ENCODE measurements at places on chromosomes 11 and 22. TPM values are rescaled to one million over a fixed set of nuclear protein-coding genes. Genes with fewer than 3 reads are reported as not detected.

- no peak for DNase-seq
Measured at GRCh38 chr11:134724779-134725140, 312.7 kb upstream of the B3GAT1 start.

DNA sequence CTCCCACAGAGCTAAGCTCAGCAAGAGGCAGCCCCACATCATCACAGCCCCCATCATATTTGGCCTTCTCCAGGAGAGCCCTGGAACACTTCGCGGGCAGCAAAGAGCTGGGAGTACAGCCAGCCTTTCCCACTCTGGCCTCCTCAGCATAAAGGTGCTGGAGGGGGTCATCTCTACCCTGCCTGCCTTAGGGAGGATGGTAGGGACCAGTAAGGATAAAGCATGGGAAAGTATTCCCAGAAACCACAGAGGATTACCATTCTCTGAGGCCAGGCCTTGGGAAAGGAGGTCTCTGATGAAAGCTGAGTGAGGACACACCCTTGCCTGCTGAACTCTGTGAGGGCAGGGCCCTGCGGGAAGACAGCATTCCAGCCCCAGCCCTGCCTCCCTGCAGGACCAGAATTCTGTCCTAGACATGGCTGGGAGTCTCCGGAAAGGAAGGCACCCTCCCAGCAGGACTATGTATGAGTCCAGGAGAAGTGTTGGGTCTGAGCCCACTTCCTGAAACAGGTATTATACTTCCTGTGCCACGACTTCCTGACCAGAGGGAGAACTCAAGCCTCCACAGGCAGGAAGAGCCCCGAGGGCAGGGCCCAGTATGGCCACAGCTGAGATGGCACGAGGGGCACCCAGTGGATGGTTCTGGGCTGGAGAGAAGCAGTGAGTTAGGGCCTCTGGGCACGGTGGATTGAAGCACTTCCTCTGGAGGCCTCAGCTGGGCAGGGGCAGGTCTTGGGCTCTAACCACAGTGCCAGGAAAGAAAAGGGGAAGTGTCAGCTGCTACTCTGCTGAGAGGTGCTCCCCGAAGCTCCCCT is 12.9 kb upstream of the CASTOR1 start:
- peak; percentile 62 for DNase-seq

DNA sequence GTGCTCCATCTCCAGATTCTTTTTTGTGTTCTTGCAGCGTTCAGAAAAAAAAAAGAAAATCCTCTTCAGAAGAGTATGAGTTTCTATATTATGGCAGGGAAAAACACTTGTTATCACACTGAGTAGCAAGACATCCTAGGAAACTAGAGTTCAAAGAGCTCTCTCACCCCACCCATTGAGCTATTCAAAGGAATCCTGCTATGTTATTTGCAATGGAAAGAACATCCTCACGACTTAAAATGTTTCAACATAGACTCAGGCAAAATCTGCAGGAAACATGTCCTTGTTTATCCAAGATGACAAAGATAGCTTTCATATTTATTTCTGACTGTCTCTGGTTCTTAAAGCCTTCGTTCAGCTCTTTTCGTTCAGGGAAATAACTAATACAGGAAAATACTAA is 331.6 kb upstream of the ANO5 start:
- DNase-seq: no peak

DNA sequence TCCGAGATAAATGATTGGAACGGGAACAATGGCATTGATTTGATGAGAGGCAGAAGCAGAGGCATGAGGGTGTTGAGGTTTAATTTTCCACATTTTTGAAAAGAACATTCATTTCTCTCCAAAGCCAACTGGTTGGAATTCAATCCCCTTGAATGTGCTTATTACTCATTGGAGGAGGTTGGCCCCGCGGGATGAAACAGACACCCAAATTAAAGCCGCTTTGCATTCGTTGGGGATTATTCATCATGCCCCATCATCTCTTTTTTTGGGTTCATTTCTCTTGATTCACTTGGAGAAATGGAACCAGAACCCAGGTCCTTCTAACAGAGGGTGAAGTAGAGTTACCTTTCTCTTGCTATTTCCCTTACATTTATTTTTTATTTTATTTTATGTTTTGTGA is 47.6 kb upstream of the PARVG start:
- peak; percentile 16 for DNase-seq

DNA sequence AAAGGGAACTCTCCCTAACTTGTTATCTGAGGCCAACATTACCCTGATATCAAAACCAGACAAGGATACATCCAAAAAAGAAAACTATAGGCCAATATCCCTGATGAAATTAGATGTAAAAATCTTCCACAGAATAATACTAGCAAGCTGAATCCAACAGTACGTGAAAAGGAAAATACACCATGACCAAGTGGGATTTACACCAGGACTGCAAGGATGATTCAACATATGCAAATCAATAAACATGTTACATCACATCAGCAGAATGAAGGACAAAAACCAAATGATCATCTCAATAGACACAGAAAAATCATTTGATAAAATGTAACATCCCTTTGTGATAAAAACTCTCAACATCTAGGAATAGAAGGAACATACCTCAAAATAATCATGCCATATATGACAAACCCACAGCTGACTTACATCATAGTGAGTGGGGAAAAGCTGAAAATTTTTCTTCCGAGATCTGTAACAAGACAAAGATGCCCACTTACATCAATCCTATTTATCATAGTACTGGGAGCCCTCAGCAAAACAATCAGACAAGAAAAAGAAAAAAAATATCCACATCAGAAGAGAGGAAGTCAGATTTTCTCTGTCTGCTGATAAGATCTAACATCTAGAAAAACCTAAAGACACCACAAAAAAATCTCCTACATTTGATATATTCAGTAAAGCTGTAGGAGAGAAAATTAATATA is 703.3 kb upstream of the ANO5 start:
- DNase-seq: no peak

- DNase-seq: no peak
Measured at GRCh38 chr11:91308069-91308468, 916.5 kb upstream of the FAT3 start.

DNA sequence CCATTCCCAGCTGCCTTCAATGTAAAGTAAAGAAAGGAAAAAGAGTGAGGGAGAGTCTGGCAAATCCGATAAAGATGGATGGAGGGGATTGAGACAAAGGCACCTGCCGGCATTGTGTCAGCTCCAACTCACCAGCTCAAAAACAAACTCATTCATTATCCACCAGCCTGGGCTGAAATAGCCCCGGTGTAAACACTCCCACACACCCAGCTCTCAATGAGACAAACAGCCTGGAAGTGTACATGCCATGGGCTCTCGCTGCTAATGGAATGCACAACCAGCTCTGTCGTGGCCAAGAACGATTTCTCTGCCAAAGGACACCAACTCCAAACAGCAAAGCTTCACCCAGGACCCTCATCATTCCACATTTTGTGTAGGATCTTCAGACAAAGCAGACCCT is 89.3 kb upstream of the OPCML start:
- no peak for DNase-seq

DNA sequence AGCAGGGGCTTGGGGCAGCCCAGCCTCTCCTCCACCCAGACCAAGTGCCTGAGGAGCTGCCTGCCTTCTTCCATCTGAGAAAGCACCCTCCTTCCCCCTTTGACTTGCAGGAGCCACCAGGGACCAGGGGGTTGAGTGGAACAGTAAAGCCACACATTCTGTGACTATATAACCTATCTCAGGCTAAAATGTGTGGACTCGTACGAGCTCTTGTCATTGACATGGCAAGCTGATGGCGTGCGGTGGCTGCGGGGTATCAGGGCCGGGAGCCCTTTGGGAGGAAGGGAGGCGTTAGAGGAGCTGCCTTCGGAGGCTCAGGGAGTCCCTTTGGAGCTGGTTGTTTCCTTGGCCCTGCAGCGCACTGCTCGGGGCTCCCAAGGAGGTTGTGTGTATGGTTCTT is 84.5 kb downstream of the CEP164 start:
- no peak for DNase-seq

DNA sequence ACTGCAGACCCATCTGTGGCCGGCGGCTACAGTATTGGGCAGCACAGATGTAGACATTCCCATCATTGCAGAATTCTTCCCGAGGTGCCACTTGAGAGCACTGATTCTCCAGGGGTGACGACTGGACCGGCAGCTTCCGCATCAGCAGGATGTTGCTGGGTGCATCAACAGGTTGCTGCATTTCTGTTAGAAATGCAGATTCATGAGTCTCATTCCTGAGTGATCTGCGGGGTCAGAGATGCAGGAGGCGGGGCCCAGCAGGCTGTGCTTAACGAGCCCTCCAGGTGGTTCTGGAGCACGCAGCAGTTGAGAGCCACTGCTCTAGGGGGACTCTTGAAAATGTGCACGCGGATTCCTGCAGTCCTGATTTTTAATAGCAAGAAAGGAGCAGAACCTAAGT is 321.8 kb downstream of the TBC1D22A start:
- DNase-seq: no peak

- DNase-seq: no peak
Measured at GRCh38 chr11:75593286-75593915, 31.3 kb downstream of the SERPINH1 start.

- DNase-seq: no peak
Measured at GRCh38 chr11:65595543-65596281, at the start of gene KCNK7. KCNK7 (minus strand) TSS chr11:65595800; CDS start chr11:65595772, 28 bp downstream.

GRCh38 chr11:69080257-69080995 is 31.7 kb downstream of the TPCN2 start:
- no peak for DNase-seq

GRCh38 chr11:29750392-29750791 is 266.4 kb downstream of the KCNA4 start:
- no peak for DNase-seq

GRCh38 chr11:98589967-98590366 is 430.8 kb upstream of the CNTN5 start:
- DNase-seq: no peak

DNA sequence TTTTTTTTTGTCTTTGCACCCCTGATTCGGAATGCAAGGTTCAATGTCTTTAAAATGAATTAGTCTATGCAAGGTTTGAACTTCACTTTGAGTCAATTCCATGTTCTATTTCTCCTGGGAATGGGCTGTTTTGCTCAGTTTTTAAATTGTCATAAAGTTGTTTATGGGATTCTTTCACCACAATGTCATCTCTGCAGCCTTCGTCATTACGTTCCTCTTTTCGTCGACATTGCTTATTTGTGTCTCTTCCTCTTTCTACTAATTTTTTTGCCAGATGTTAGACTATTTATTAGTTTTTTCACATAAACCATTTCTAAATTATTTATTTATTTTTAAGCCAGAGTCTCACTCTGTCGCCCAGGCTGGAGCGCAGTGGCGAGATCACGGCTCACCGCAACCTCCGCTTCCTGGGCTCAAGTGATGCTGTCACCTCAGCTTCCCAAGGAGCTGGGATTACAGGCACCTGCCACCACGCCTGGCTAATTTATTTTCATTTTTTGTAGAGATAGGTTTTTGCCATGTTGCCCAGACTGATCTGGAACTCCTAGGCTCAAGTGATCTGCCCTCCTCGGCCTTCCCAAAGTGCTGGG is 7.1 kb upstream of the TNNT3 start:
- DNase-seq: no peak

DNA sequence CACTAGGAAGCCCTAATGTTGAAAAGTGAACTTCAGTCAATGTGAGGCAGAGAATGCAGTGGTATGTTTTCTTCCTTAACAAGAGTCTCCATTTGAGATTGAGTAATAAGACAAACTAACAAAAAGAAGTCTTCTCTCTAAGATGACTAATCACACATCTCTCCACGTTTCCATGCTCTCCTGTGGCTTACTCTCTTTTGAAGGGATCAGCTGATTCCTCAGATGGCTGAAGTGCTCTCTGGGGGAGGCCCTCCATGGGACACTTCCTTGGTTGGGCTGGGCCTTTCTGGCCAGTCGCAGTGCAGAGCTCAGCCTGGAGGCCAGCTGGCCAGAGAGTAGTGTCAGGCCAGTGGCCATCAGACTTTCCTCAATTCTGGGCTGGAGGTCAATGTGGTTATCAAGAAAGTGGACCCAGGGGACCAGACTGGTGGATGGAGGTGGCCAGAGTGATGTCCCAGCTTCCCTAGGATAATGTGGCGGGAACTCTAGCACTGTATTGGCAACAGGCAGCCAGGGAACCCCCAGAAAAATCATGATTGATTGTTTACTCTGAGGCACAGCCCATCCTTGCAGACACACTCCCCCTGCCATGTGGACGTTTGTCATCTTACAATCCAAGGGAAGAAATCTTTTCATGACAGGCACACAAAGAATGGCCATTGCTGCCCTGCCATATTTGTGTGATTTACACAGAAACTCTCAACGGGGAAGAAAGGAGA is 14.5 kb downstream of the CSRP3 start:
- no peak for DNase-seq

GRCh38 chr22:24977370-24978221 is 25.1 kb downstream of the KIAA1671 start:
- DNase-seq: peak; percentile 80

The TMEM191C gene
- 1.6 TPM for total RNA-seq

The OR6A2 gene
- not detected for total RNA-seq

The LUZP2 gene
- not detected for total RNA-seq

The MISFA gene
- not detected for total RNA-seq

The SLC1A2 gene
- total RNA-seq: 0.13 TPM

The CATSPER1 gene
- total RNA-seq: not detected

The NCAPH2 gene
- total RNA-seq: 37.1 TPM

The SHANK3 gene
- total RNA-seq: 9.7 TPM

The GRM5 gene
- not detected for total RNA-seq

Measured in ovary (tissue), 10 donors.